ENCODE measurements at places on chromosomes 5 and 9.

DNA sequence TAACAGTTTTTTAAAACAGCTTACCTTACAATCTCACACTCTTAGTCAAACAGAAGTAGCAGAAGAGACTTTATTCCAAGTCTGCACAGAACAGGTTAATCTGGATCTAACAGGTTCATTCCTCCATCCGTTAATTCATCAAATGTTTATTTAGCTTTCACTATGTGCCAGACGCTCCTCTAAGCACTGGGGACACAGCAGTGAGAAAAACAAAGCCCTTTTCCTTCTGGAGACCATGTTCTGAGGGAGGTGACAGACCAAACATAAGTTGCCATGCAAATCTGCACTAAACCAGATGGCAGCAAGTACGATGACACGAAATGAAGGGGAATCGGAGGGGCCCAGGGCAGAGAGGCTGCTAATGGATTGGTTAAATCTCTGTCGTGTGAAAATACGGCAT, 17.1 kb upstream of the GLIPR2 start:
- DNase-seq: no peak

DNA sequence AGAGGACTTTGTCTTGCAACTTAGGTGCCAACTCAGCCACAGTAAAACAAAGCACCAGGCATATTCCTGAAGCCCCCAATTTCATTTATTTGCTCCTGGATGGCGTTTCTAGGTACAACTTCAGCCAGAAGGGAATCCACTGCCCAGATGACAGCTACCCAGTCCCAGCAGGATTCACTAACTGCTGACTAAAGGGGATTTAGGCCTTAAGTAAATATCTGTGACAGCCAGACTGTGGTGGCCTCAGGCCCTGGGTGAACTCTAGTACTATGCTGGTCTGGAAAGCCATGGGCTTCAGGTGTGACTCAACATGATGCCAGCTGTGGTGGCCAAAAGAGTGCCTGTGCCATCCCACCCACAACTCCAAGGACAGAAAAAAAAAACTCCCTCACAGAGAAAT, 396.1 kb upstream of the CCNG1 start:
- no peak for DNase-seq

DNA sequence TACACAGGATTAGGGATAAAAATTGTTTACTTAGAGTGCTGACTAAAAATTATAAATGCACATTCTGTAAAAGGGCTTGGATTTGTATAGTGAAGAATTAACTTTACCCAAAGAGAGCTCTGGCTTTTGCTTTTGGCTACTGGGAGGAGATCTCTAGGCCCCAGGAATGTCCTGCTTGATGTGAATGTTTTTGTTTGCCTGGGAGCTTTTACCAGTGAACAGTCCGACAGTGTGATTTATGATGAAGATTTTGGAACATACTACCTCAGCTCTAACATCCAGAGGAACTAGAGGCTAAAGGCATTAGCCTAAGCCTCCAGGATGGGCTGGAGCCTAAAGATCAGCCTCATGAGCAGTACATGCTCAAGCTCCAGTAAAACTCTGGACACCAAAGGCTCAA, 103.7 kb upstream of the RFX3 start:
- DNase-seq: no peak

DNA sequence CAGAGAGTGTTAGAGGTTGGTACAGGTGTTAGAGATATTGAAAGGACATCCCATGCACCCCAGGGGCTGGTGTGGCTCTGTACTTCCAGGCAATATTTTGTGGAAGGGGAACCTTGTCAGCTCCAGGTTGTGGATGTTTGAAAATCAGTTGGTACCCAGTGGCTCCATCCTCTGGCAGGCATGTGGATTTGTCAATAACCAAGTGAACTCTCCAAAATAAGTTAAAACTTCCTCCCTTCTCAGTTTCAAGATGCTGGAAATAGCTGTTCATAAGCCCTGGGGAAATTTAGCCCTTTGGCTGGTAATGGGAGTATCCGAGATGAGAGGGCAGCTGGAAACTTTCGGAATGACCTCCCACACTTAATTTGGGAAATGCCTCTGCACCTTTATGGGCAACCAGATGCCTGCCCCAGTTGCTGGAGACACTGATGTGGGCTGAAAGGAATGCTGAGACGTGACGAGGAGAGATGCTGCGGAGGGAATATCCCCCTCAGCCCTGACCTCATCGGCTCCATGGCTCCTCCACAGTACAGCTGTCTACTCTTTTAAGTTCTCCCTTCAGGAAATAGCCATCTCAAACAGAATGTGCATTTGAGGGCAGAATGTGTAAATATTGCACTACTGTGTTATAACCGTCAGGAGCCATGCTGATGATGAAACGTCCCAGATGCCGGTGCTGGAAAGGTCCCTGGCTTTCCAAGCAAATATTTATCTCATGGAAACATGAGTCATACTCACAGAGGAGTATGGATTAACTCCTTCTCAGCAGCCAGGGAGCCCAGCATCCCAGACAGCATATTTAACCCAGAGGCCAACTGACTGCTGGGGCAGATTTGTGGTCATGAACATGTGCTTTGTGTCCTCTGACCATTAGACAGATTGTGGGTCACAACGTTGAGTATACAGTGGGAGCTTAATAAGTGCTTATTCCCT, 29.5 kb downstream of the TGFBI start:
- no peak for DNase-seq

GRCh38 chr5:139278540-139279274, 14.8 kb upstream of the MATR3 start:
- DNase-seq: no peak

GRCh38 chr5:124124711-124125229, 612.8 kb downstream of the CSNK1G3 start:
- no peak for DNase-seq

DNA sequence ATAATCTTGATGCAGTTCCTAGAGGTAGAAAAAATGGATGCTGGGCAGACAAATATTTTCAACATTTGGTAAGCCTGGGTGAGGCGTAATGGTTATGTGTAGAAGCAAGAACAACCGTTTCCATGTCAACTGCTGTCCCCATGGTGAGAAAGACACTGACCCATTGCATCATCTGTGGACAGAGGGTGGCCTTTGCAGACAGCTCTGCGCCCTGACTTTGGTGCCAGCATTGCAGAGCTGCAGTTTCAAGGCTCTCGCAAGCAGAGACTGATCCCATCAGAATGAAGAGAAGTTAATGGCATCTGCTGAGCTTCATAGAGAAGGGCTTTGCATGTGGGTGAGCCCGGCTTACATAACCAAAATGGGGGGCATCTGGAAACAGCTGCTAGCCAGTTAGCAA, 179.0 kb upstream of the ADRA1B start:
- no peak for DNase-seq

DNA sequence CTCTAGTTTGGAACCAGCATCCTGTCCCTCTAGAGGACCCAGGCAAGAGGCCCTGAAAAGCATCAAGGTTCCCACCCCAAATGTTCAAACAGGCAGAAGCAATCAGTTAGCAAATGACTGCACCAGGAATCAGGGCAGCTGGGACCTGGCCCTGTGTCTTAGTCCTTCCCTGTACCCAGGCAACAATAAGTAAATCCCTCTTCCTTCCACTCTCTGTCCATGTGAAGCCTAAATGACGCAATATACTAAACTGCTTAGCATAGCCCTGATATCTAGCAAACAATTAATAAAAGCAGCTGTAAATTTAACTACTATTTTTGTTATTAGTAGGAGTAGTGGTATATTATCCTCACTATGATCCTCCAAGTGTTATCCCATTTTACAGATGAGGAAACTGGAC, 13.2 kb upstream of the ADRA1B start:
- DNase-seq: no peak

DNA sequence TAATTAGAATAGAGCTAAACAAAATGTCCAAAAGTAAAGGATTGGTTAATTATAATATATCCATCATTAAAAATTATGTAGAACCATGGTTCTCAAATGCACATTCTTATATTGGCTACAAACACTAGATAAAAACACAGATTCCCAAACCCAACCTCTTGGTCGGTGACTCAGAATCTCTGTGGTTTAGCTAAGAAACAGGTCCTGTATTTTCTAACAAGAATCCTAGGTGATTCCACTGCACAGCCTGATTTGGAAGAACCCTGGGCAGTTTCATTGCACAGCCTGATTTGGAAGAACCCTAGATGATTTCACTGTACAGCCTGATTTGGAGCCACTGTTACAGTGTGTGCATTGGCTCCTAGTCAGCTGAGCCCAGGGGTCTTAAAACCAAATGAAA, 67.9 kb downstream of the KIAA1958 start:
- no peak for DNase-seq

DNA sequence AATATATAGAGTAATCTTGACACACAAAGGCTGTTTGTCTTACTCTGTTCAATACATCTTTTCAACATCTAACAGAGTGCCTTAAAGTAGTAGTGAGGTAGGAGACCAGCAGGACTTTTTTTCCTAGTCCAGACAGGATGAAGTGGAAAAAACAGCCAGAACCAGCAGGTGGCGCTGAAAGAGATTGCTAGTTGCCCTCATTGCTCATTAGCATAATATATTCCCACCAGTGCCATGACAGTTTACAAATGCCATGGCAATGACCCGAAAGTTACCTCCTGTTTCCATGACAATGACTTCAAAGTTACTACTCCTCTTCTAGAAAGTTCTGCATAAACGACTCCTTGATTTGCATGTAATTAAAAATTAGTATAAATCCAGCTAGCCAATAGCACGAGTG, 387.4 kb downstream of the ACTL7B start:
- DNase-seq: no peak

DNA sequence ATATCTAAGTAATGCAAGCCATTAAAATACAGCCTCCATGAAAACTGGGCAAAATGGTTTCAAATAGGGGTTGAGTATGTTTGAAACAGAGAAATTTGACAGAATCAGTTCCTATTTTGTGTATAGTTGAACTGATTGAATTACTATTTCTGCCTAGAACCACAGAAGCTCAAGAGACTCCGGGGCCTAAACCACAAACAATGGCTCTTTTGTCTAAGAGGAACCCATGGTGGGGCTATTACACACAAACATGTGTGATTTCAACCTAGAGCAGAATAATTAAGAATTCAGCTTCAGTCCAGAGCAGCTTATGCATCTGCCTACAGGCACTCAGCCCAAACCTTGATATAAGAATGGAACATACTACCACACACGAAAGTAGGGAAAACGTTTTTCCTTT, 171.2 kb upstream of the MPDZ start:
- DNase-seq: no peak

DNA sequence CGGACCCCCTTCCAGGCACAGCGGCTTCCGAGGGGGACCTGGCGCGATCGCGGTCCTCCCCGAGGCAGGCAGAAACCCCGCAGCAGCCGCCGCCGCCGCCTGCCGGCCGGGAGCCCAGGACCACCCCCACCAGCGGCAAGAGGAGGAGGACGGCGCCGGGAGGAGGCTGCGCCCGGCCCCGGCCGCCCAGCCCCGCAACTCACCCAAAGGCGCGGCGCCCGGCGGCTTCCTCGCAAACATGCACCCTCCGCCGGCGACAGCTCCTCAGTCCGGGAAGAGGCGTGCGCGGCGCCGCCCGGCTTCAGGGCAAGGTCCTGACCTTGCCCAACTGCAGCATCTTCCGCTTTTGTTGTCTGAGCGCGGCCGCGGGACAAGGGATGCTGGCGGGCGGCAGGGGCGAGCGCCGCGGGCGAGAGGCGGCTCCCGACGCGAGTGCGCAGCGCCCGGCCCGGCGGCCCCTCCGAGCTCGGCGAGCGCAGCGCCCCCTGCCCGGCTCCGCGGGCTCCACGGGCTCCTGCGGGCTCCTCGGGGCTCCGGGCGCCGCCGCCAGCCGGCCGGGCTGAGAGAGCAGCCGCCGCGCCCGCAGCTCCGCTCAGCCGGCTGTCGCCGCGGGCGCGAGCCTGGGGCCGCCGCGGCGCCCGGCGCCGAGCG, 507 bp downstream of the CTNND2 start:
- DNase-seq: no peak
